Kidney capillary endothelial cell (primary cell): ENCODE measurements at places on chromosomes 16 and 17.
A peak's percentile ranks its signal among the peaks of the same experiment; 100 is the strongest.

DNA sequence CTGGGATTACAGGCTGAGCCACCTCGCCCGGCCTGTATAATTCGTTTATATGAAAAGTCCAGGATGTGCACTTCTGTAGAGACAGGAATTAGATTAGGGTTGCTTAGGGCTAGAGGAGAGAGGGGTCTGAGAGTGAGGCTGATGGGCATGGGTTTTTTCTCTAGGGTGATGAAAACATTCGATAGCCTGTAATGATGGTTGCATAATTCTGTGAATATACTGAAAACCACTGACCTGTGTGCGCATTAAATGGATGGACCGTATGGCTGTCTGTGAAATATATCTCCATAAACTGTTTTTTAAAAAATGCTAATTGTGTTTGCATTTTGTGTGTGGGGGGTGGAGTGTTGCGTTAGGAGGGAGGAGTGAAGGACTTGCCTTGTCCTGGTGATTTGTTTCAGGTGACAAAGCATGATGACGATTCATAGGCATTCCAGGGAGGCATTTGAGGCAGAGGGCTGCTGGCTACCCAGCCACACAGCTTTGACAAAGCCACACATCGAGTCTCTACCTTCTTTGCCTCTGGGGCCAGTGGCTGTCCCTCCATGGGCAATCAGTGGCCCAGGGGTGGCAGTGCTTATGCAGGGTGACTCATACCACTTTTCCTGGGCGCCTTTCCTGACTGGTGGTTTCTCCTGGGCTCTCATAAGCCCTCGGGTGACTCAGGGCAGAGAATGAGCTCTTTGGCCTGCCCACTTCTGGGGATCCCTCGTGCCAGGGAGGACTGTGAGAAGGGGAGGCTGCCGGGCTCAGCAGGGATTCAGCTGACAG, 148.5 kb upstream of the WSCD1 start:
- no peak for DNase-seq

DNA sequence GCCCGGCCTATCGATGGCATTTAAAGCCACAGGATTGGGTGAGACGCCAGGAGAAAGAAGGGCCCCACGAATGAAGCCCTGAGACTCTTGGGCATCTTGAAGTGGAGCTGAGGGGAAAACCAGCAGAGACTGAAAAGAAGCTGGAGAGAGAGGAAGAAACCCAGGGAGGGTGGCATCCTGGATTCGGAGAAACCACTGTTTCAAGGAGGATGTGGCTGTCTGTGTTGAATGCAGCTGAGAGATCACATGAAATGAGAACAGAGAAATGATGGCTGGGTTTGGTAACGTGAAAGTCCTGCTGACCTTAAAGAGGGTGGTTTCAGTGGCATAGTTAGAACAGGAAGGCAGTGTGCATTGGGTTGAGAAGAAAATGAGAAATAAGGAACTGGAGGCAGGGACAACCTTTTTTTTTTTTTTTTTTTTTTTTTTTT, 3.8 kb downstream of the TNFSF12 start:
- DNase-seq: no peak

DNA sequence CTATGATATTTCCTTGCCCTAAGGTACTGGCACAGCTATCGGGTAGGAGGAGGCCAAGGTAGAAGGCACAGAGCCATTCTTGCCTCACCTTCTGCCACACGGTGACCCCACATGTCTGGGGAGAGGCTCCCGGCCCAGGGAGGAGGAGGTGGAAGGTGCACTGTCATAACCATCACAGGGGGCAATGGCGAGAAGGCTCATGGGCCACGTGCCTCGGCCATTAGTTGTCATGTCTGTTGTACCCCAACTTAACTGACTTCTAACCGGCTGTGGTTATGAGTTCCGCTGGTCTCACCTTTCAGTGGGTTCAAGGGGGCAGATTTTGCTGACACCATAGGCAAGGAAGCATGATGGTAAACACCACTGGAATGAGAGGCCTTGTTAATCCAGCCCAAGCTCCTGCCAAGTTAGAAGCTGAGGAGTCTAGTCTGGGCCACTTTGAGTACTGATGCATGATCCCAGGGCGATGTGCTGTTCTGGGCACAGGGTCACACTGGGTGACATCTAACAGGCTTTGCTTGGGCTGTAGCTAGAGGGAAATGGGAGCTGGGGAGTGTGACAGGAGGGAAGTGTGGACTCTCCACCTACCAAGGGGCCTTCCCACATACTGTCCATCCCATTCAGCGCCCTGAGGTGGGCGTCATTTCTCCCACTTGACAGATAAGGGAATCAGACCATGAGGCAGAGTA, 39.6 kb downstream of the HLF start:
- DNase-seq: no peak

DNA sequence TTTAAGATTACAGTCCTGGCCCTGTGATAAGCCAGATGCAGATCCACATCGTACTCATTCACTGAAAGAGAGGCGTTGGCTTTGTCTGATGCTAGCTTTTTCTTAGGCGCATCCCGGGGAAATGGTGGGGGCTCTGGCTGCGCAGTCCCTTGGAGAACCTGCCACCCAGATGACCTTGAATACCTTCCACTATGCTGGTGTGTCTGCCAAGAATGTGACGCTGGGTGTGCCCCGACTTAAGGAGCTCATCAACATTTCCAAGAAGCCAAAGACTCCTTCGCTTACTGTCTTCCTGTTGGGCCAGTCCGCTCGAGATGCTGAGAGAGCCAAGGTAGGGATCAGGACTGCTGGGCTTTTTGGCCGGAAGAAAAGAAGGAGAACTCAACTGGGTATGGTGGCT, 24.0 kb downstream of the POLR2A start:
- no peak for DNase-seq

DNA sequence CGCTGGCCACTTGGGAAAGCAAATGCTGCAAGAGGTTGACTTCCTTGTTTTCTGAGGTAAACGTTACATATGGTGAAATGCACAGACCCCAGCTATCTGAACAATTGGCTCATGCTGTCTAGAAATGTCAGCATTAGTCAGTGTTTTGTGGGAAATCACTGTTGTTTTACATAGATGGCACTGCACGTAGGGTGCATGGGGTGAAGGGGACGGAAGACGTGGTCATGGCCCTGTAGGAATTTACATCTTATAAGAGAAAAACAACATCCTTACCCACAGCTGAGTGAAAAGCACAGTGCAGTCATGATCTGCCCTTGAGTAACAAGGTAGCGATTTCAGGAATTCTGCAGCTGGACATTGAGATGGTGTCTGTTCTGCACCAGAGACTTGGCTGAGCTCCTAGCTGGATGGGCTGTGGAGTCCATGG, 15.2 kb downstream of the RPTOR start:
- DNase-seq: no peak

DNA sequence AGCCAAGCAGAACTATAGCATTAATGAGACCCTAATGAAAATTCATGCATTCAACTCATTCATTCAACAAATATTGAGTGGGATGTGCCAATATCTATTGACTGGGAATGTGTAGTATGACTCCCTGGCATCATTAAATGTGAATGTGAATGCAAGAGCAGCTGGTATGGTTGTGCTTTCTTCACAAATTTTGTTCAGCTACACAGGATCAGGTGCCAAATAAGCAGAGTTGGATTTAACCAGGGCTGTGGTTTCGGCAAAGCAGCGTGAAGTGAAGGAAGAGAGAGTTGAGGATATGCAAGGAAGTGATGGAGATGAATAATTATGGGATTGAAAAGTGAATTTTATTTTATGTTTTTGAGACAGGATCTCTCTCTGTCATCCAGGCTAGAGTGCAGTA, 87.1 kb upstream of the HNF1B start:
- no peak for DNase-seq

DNA sequence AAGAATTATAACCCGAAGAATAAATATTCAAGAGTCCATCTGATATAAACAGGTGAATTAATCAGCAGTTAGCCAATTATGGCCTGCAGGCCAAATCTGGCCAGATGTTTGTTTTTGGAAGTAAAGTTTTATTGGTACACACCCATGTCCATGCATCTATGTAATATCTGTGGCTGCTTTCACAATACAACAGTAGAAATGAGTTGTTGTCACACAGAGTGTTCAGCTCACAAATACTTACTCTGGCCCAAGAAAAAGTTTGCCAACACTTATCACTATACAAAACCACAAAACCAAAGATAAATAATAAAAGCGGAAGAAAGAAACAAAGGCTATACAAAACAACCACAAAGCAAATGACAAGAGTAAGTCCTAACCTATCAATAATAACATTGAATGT, 109.4 kb downstream of the CDYL2 start:
- DNase-seq: no peak

GRCh38 chr17:56891751-56892150, 22.1 kb downstream of the TRIM25 start:
- no peak for DNase-seq

- DNase-seq: no peak
Observed at GRCh38 chr17:33200587-33200986, 92.5 kb downstream of the ASIC2 start.

- DNase-seq: no peak
Observed at GRCh38 chr17:27495460-27495859, 39.2 kb downstream of the KSR1 start.

DNA sequence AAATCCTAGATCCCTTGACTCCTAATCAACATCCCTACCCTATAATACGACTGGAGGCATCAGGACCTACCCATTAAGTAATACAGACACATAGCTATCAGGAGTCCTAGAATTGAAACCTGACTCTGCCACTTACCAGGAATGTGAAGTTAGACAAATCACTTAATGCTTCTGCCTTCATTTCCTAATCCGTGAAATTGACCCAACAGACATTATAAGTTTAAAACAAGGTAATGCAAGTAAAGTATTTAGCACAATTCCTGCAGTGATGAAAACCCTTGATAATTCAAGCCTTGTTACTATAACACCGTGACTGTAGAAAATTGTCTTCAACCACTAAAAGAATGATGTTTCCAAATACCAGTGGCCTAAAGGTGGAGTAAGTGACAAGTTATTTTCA, 150.2 kb downstream of the KCNJ2 start:
- no peak for DNase-seq

GRCh38 chr17:67558740-67559380, 158.9 kb upstream of the NOL11 start:
- no peak for DNase-seq

DNA sequence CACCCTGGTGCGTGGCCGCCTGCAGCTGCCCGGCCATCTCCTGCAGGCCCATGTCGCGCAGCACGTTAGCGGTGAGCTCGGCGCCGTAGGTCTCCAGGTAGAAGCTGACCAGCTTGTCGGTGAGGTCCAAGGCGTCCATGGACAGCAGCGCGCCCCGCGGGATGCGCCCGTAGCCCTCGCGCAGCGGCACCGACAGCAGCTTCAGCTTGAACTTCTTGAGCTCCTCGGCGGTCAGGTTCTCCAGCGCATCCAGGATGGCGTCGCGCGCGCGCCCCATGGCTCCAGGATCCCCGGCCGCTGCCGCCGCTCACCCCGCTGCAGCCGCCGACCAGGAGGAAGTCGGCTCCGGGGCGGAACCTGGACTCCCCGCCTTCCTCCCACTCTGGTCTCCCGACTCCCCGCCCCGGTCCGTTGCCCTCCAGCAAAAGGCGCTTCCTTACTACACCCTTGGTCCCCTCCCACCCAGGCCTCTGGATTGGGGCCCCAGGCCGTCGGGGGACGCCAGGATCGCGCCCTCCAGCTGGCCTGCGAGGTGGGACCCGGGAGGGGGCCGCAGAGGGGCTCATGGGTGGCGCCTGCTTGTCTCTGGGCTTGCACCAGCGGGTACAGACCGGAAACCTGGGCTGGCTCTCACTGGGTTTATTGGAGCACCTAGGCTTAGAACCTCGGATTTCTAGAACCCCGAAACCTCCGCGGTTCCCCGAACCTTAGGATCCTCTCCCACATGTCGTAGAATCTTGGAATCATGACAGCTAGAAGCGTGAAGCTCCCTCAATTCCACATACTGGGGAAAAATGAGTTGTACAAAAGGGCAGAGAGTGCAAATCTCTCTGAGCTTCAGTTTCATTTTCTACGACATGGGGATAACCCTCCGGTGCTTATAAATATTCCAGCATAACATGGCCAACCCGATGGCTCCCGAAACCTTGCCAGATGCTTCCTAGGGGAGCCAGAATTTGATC, at the start of gene PYCARD:
Gene PYCARD, minus strand, starts transcription at position 347 of the 962 bp plus-strand sequence. Its CDS starts 70 bp downstream, at position 277.
- DNase-seq: no peak

DNA sequence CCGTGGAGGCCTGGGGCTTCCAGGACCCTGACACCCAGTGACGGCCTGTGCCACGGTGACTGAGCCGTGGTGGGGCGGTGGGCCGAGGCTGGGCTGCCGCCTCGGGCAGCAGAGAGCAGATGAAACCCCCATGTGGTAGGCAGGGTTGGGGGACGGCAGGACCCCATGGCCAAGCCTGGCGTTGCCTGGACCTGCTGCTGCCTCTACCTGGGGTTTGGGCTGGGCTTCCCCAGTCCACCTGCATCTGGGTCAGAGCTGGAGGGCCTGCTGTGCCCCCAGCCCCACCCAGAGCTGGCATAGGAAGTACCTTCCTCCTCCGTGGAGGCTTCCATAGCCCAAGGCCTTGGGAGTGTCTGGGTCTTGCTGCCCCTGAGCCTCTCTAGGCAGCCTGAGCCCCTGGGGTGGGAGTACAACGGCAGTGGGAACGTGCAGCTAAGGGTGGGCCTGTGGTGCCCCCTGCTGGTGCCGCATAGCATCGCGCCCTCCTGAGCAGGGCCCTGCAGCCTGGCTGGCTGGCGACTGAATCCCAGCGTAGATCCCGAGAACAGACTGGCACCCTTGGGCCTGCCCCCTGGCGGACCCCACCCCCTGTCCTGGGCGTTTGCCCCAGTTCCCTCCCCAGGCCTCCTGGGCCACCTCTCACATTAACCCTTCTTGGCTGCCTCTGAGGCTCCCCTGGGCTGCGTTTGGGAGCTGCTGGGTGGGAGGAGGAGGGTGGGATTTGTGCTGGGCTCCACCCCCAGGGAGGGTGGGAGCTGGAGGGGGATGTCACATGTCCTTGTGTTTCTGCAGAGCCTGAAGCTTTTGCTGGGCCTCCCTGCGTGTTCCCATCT, 12.6 kb upstream of the ATP6V0C start:
- peak; percentile 84 for DNase-seq

GRCh38 chr17:61201211-61201610, 198.4 kb upstream of the TBX2 start:
- no peak for DNase-seq

DNA sequence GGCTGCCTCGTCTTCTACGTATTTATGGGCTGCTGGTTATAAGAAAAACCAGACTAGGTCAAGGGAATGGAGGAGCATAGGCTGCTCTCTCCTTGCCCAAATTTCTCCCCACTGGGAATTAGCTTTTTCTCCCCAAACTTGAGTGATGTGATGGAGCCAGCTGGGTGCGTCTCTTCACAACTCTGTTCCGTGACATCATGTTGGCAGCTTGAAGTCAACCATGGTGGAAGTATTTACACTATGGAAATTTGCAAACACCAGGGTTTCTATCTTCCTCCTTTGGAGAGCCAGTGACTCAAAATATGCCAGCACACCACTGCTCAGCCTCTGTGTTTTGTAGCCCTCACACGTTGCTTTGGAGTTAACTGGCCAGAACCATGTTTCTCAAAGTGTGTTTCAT, 78.1 kb downstream of the OR1D5 start:
- no peak for DNase-seq

DNA sequence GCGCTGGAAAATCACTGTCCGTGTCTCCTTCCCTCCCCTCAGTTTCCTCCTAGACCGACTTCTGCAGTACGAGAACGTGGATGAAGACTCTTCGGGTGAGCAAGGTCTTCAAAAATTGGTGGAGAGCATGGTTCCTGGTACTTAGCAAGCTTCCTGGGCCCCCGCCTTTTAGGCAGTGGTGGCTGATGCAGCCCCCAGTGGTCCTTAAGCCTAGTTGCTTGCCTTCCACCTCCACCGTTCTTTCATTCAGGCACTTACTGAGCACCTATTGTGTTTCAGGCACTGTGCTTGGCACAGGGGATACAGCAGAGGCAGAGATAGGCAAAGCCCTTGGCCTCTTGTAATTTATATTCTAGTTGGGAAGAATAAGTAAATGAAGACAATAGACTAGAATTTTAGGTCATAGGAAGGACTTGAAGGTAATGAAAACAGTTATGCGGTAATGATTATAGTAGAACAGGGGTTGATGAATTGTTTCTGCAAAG, 767 bp downstream of the INO80E start:
- no peak for DNase-seq
